Vagina (tissue), 2 donors: ENCODE measurements at places on chromosomes 16 and 17.

GRCh38 chr17:78951967-78952551 lies 26.9 kb upstream of the TIMP2 start:
- no peak for DNase-seq

DNA sequence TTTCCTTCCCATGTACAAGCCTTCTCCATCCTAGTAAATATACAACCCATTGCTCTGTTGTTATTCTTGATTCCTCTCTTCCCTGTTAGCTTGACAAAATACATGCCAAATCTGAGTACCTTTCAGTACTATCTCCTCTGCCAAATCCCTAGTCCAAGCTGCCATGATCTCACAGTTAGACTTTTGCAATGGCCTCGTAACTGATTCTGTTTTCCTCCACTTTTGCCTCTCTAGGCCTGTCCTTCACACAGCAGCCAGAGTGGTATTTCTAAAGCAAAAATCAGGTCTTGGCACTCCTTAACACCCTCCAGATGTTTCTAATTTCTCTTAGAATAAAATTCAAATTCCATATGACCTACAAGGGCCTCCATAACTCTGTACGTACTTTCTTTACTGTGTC lies 153.0 kb upstream of the RBL2 start:
- no peak for DNase-seq

DNA sequence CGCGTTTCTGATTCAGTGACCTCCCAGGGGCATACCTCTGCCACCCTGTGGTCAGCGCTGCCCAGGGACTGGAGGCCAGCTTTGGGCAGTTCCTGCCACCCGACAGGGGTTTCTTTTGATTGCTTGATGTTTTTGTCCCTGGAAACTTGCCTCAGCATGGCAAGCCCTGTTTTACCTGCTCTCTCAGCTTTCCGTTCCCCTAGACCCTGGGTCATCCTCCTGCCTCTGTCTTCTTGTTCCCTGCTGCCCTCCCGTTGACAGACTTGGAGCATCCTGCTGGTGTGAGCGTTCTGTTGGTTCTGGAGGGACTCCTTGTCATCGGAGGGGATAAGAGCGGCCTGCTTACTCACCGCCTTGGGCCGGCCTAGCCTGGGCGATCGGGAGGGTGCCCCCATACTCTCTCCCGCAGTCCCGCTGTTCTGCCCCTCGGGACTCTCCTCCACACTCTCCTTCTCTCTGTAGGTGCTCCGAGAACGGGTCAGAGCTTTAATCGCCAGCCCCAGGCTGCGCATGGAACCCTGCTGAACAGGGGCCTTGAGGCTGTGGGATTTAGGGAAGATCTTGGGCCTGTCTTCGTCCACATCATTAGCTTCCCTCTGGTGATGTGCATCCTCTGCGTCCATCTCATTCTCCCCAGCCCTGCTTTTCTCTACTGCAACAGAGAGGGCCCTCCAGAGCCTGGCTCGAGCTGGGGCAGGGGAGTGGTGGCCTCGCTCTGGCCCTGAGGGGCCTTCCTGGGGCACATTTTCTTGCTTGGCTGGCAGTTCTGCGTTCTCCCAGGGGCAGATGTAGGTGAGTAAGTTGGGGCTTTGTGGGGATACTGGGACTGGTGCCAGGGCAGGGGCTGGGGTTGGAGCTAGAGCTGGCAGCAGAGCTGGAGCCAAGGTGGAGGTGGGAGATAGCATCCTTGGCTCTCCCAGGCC lies 13.7 kb downstream of the GPR179 start:
- DNase-seq = no peak

GRCh38 chr16:81821436-81822128 lies 42.5 kb downstream of the PLCG2 start:
- no peak for DNase-seq

- no peak for DNase-seq
Measured at GRCh38 chr16:7027401-7027800, 305.2 kb upstream of the RBFOX1 start.

- no peak for DNase-seq
Measured at GRCh38 chr17:63703556-63704258, 3.8 kb upstream of the LIMD2 start.

DNA sequence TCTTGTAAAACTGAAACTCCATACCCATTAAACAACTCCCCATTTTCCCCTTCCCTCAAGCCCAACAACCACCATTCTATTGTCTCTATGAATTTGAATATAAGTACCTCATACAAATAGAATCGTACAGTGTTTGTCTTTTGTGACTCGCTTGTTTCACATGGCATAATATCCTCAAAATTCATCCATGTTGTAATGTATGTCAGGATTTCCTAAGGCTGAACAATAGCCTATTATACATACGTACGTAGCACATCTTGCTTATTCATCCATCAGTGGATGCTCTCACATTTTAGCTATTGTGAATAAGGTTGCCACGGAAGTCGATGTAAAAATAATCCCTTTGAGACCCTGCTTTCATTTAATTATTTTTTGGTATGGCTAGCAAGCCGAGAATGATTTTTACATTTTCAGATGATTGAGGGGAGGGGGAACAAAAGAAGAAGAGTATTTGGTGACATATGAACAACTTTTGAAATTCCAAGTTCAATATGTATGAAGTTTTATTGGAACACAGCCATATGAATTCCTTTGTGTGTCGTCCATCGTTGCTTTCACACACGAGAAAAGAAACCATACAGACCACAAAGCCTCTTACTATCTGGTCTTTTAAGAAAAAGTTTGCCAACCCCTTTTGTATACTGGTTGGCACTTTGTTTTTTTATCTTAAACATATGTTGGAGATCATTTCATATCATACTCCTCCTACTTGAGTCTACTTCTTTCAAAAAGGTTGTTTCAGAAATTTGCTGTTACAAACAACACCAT lies 371.2 kb downstream of the NPIPA8 start:
- DNase-seq = no peak

DNA sequence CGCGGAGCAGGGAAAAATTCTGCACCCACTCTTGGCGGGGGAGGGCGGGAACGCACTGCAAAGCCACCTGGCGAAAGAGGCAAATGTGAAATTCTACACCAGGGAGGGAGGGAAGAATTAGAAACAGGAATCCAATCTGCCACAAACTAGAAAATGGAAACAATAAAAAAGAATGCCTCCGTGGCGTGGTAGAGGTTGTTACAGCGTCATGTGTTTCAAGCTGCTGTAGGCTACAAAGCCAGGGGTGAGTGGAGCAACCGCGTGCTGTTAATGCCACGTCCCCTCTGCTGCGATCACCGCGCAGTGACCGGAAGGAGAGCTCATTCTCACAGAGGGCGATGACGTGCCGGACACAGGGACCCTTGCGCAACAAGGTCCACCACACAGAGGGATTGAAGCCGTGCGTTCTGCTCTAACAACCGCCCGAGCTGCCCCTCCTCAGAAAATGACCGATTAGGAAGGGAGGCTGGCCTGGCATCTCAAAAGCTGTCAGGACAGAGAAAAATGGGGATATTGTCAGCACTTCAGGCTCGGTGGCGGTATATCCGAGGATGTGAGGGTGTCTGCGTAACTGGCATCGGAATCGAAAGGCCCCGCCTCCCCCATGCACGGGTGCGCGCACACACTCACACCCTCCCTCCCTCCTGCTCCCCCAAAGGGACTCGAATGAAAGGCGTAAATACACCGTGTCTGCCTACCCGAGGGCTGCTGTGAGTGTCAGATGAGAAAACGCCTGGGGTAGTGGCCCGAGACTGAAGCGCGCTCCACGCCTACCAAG lies 70.8 kb upstream of the TNRC6C start:
- DNase-seq = no peak
